Vein endothelial cell (primary cell): ENCODE measurements at places on chromosomes 7 and 10. TPM values are rescaled to one million over a fixed set of nuclear protein-coding genes. Genes with fewer than 3 reads are reported as not detected.

ZNF282 gene
- total RNA-seq: 31.0 and 37.9 TPM in 2 replicates

KCP gene
- total RNA-seq: not detected in 2 replicates

FRMD4A gene
- 80.4 and 83.8 TPM in 2 replicates for total RNA-seq

ADCYAP1R1 gene
- total RNA-seq: 0.19 and 0.33 TPM in 2 replicates

GNAT3 gene
- not detected in 2 replicates for total RNA-seq

SYT15 gene
- total RNA-seq: 0.10 and 0.65 TPM in 2 replicates

CPA4 gene
- total RNA-seq: 0.29 and 0.65 TPM in 2 replicates

FRAT1 gene
- total RNA-seq: 2.3 and 3.6 TPM in 2 replicates

SPDYE2 gene
- not detected in 2 replicates for total RNA-seq

FOXP2 gene
- total RNA-seq: 8.5 and 8.9 TPM in 2 replicates

SMKR1 gene
- total RNA-seq: 0.33 TPM in 1 of 2 replicates, not detected in the other

AGK gene
- total RNA-seq: 38.9 and 46.1 TPM in 2 replicates

TEX36 gene
- total RNA-seq: not detected in 2 replicates

PDZD7 gene
- total RNA-seq: 0.38 and 1.3 TPM in 2 replicates

ASL gene
- 49.6 and 67.8 TPM in 2 replicates for total RNA-seq

INSIG1 gene
- total RNA-seq: 35.9 and 104 TPM in 2 replicates

SGCE gene
- 59.4 and 73.9 TPM in 2 replicates for total RNA-seq

ATRNL1 gene
- under 0.01 and 0.10 TPM in 2 replicates for total RNA-seq

PLXDC2 gene
- total RNA-seq: 1.3 and 1.5 TPM in 2 replicates
